ENCODE measurements at places on chromosomes 2 and 18. TPM values are rescaled to one million over a fixed set of nuclear protein-coding genes. Genes with fewer than 3 reads are reported as not detected.

GRCh38 chr2:158732573-158733429, 62.3 kb upstream of the DAPL1 start:
- H3K27me3 ChIP-seq: peaks cover 3% of the 10 kb centered on the region
- H3K27ac ChIP-seq: no peak overlapping the region
- no peaks in the 10 kb centered on the region for H3K36me3 ChIP-seq
- no peaks in the 10 kb centered on the region for H3K4me1 ChIP-seq

B3GNT2 gene
- total RNA-seq: 47.7 TPM

CYBRD1 gene
- total RNA-seq: 0.27 TPM

- DNase-seq: no peak
- H3K36me3 ChIP-seq: no peaks in the 10 kb centered on the region
- no peak overlapping the region for H3K4me3 ChIP-seq
- H3K27me3 ChIP-seq: no peaks in the 10 kb centered on the region
- H3K27ac ChIP-seq: no peak overlapping the region
- H3K4me1 ChIP-seq: no peaks in the 10 kb centered on the region
These were observed 114.9 kb downstream of the ICOS start for GRCh38 chr2:204051476-204051875.

Data from CD4-positive, alpha-beta T cell (primary cell).